ENCODE measurements at places on chromosomes 4 and X.

- no peak for DNase-seq
Observed at GRCh38 chr4:154927126-154927680, 146.1 kb downstream of the RBM46 start.

DNA sequence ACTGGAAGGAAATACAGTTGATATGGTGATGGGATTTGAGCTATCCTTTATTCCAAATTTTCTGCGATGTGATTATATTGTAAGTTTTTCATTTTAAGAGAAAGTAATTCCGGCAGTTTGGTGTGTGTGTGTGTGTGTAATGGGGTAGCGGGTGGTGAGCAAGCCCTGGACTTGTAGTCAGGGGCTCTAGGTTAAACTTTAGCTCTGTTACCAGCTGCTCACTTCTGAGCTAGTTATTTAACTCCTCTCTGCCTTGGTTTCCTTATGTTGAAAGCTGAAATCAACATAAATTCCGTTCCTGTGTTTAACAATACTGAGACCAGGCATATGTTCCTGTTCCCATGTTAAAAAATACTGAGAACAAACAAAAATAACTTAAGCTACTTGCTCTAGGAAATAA, 174.1 kb upstream of the CASK start:
- no peak for DNase-seq

DNA sequence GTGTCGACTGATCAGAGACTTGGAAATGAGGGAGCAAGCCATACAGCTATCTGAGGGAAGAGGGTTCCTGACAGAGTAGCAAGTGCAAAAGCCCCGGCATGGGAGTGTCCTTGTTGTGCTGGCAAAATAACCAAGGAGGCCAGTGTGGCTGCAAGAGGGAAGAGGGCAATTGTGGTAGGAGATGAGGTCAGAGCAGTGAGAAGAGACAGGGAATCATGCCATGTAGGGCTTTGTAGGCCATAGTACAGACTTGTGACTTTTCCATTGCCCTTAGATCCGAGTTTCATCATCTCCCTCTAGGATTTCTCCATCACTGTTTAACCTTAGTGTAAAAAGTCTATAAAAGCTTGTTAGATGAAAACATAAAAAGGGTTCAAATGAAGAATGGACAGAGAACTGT, 76.2 kb downstream of the DOCK11 start:
- DNase-seq: no peak

- DNase-seq: no peak
Observed at GRCh38 chrX:47992095-47992380, 11.8 kb downstream of the ZNF182 start.

DNA sequence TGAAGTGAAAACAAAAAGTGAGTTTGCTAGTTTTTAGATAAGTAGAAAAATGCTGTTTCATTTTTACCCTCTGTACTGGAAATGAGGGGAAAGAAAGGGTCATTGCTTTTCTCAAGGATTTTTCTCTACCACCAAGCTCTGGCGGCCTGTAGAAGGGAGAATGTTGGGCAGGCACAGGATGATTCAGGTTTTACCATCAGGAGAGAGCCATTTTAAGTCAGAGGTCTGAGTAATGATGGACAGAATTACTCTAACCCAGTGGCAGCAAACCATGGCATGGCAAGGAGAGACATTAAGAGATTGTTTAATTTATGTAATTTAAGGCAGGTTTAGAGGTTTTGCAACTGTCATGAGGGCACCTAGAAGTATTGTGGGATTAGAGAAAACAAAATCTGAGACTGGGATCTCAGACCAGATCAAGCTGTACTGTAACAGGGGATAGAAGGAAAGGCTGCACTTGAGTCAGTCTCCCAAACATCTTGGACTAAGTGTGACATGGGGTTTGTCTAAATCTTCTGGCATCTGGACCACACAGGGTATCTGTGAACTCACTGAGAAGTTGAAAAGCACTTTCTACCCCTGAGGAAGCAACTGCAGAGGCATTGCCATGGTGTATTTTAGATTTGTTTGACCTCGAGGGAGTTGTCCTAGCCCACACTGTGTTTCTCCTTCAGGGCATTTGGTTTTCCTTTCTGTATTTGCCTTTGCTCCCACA, 81.6 kb downstream of the BANK1 start:
- DNase-seq: no peak

GRCh38 chr4:108795733-108796132, 32.9 kb upstream of the ETNPPL start:
- no peak for DNase-seq

- DNase-seq: no peak
Observed at GRCh38 chr4:138297743-138298405, 55.7 kb upstream of the SLC7A11 start.

GRCh38 chr4:1623400-1623799, 60.7 kb downstream of the FAM53A start:
- no peak for DNase-seq

DNA sequence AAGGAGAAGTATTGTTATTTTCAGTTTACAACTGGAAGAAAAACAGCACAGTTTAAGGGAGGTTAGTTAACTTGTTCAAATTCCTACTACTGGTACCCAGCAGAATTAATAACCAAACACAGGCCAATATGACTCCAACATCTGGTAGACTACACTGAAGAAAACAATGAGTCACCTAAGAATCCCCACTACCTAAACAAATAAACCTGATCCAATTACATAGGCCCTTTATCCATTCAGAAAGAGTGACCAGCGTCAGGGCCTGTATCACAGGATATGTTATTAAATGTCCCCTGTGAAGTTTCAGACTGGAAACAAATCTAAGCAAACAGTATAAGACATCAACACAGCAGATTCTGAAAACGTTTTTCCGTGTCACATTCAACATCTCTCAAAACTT, 492.5 kb upstream of the INTU start:
- no peak for DNase-seq

DNA sequence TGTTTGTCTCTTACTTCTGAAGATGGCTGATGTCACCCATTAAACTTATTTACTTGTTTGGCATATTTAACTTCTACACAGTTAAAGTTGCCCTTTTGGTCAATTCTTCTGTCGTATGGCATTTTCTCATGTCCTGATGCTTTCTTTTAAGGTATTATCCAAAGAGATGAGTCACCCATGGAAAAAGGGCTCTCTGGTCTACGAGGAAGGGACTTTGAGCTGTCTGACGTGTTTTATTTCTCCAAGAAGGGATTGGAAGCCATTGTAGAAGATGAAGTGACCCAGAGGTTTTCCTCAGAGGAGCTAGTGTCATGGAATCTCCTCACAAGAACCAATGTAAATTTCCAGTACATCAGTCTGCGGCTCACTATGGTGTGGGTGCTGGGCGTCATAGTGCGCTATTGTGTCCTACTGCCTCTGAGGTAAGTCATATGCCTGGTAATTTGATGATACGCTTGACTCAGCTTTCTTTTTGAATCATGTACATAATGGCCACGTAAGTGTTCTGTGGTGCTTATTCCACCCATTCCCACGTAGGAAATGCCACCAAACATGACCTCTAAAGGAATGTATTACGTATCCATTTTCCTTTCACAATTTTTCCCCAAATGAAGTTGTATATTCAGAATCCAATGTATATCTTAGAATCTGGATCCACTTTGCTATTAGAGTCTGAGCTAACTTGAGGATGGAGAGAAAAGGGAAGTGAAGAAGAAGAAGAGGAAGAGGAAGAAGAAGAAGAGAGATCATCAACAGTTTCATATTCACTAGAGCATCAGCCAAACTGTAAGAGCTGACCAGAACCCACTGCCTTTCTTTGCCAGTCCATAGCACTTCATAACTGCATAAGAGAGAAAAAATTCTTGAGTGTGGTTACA, 45.7 kb downstream of the GPAT3 start:
- no peak for DNase-seq

DNA sequence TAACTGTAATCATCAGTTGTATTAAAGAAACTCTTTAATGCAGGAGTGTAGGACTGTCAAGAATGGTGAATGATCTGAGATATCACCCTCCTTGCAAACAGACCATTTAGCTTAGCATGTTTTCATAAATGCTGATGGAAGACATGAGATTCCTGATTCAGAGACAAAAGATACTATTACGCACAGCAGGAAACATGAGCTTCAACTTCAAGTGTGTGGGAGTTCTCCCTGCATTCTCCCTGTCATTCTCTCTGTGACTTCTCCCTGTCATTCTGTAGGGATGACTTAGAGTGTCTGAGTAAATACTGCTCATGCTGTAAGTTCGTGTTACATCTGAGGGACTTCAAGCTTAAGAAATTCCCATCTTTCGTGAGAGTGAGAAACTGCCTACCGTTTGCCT, 866.0 kb upstream of the PRKX start:
- DNase-seq: no peak

DNA sequence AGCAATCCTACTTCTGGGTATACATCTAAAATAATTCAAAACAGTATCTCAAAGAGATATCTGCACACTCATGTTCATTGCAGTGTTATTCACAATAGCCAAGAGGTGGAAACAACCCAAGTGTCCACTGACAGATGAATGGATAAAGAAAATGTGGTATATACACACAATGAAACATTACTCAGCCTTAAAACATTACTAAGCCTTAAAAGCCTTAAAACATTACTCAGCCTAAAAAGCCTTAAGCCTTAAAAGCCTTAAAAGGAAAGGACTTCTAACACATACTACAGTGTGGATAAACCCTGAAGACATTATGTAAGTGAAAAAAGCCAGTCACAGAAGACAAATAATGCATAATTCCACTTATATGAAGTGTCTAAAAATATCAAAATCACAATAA, 40.3 kb upstream of the TFDP3 start:
- no peak for DNase-seq

- DNase-seq: peak; percentile 1
Observed at GRCh38 chrX:87961471-87961870, 443.9 kb downstream of the KLHL4 start.

- DNase-seq: no peak
Observed at GRCh38 chr4:173005912-173006633, 162.5 kb upstream of the GALNT7 start.

GRCh38 chr4:80140194-80140593, 57.1 kb upstream of the PRDM8 start:
- DNase-seq: no peak

- DNase-seq: no peak
Observed at GRCh38 chr4:26228883-26229282, 91.9 kb upstream of the RBPJ start.

GRCh38 chr4:168604496-168605373, 107.9 kb downstream of the PALLD start:
- peak; percentile 54 for DNase-seq

GRCh38 chr4:101941816-101942358, 151.4 kb downstream of the BANK1 start:
- no peak for DNase-seq

- no peak for DNase-seq
Observed at GRCh38 chr4:88134536-88135355, 23.7 kb downstream of the ABCG2 start.

DNA sequence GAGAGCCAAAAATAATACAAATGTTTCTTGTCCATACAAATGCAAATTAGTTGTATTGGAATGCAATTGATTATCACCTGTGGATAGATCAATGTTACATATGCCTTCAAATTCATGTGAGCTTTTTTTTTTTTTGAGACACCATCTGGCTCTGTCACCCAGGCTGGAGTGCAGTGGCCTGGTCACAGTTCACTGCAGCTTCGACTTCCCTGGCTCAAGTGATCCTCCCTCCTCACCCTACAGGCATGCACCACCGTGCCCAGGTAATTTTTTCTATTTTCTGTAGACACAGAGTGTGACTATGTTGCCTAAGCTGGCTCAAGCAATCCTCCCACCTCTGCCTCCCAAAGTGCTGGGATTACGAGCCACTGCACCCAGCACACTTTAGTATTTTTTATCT, 38.6 kb upstream of the TMEM184C start:
- DNase-seq: no peak

- no peak for DNase-seq
Observed at GRCh38 chrX:115539841-115540240, 21.1 kb upstream of the PLS3 start.

- DNase-seq: peak; percentile 65
Observed at GRCh38 chrX:1649621-1650020, 34.8 kb downstream of the ASMT start.

GRCh38 chr4:88949605-88950004, 107.4 kb downstream of the FAM13A start:
- no peak for DNase-seq

DNA sequence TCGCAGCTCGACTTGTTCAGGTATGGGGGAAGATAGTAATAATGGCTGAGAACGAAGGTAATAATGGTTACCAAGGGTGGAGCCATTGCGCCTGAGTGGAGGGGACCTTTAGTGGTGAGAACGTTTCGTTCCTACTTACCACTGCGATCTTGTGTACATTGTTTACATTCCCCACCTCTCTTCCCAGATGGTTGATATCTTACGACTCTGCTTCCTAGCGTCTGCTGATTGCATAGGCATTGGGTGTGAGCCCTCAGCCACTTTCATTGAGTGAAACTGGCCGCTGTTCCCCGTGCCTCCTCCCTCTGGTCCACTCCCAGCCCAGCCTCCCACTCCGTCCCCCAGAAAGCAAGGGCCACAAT, 850 bp downstream of the IGBP1 start:
- peak; percentile 7 for DNase-seq

DNA sequence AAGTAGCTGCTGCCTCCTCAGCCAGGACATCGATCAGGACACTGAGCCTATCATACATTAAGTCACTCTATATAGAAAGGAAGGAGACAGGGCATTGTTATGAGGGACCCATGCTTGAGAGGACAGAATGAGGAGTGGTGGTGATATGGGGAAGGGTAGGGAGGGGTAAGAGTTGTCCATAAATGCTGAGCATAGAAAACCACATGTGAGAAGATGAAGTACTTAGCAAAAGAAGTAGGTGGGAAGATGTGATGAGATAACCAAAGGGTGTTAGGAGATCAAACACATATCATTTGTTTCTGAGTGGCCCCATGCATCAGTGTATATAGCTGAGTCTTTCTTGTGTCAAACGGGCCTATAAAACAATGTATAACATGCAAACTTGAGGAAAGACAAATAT, 84.1 kb downstream of the DGKK start:
- no peak for DNase-seq

DNA sequence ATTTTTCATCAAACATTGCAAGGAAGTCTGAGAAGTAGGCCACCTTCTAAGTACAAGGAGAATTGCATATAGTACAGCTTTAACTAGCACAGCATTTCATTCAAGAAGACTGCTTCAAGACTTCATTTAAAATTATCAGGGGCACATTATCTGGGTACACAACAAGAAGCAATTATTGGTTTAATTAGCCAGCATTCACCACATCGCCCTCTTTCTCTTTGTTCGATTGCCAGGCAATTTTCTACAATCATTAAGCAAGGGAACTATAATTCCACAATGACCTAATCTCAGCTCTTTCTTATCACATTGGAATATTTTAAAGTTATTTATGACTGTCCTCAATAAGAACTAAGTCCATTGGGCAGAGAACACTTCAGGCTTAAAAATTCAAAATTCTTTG, 1347.1 kb upstream of the PABPC4L start:
- no peak for DNase-seq

GRCh38 chr4:186264660-186265059, 1.3 kb upstream of the F11 start:
- DNase-seq: no peak

DNA sequence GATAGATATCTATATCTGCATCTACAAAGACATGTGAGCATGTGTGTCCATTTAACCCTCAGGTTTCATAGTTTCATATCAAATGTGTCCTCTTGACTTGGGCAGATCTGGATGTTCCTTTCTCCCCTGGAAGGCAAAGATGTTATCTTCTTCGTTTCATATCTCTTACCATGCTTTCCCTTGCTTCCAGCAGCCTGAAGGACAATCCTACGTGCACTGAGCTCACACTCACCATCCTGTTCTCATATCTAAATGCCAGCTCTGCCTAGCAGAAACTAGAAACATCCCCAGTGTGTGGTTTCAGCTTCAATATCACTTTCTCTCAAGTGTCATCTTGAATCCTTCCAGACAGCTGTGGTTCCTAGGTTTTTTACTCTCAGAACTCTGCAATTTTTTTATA, 66.2 kb downstream of the ZAR1 start:
- DNase-seq: no peak

GRCh38 chr4:168501407-168501806, 4.6 kb downstream of the PALLD start:
- no peak for DNase-seq

Data from iPS-NIHi11 (cell line).